ENCODE measurements at places on chromosomes 1 and 21.

DNA sequence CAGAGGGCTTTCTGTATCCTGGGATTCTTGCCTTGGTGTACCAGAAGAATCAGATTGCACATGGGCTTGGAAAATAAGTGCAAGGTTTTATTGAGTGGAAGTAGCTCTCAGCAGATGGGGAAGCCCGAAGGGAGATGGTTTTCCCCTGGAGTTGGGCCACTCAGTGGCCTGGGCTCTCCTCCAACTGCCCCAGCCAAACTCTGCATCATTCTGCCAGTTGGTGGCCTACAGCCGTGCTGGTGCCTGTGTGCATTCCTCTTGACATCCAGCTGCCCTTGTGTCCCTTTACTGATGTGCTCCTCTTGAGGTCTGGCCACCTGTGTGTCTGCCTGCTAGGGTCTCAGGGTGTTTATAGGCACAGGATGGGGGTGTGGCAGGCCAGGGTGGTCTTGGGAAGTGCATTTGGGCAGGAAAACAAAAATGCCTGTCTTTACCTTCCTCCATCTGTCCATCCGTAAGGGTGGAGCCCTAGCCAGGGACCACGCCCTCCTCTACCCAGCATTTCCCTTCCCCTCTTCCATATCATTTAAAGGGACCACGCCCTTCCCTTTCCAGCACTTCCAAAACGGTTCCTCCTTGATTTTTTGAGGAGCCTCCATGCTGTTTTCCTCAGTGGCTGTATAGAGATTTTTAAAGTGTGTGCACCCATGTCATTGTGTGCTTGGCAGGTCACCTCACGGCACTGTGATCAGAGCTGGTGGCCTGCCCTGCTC, 18.9 kb downstream of the SNAP47 start:
- DNase-seq, result no peak

- DNase-seq, result no peak
Observed at GRCh38 chr1:248802454-248802853, 23.3 kb downstream of the SH3BP5L start.

- peak; percentile 50 for DNase-seq
Observed at GRCh38 chr1:39098546-39099250, 72.5 kb downstream of the NDUFS5 start.

- DNase-seq, result no peak
Observed at GRCh38 chr1:92366040-92366395, 67.2 kb downstream of the RPAP2 start.

- no peak for DNase-seq
Observed at GRCh38 chr1:53581476-53581875, 122.3 kb downstream of the DMRTB1 start.

GRCh38 chr1:230288641-230289349, 137.3 kb downstream of the PGBD5 start:
- no peak for DNase-seq

DNA sequence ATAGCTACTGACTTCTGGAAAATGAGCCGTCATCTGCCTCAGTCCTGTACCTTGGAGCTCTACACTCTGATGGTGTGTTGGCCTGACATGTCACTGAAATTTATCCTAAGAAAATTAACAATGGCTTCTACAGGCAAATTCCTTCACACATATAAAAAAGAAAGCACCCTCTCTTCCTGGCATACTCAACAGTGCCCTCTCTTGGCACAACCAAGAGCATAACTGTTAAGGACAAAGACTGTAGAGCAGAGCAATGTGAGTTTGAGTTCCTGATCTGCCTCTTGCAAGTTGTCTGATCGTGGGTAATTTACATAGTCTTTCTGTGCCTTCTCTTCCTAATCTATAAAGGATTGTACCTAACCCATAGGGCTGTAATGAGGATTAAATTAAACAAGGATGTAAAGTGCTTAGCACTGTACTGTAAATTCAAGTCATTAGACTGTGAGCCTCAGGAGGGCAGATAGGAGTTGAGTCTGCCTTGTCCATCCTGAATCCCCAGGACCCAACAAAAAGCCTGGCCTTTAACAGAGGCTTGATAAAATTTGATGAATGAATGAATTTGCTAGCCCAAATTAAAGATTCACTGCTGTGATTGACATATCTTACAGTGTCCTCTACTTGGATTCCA, 83.5 kb downstream of the SYF2 start:
- no peak for DNase-seq
